H7 (cell line): ENCODE measurements at places on chromosomes 13 and 19.

DNA sequence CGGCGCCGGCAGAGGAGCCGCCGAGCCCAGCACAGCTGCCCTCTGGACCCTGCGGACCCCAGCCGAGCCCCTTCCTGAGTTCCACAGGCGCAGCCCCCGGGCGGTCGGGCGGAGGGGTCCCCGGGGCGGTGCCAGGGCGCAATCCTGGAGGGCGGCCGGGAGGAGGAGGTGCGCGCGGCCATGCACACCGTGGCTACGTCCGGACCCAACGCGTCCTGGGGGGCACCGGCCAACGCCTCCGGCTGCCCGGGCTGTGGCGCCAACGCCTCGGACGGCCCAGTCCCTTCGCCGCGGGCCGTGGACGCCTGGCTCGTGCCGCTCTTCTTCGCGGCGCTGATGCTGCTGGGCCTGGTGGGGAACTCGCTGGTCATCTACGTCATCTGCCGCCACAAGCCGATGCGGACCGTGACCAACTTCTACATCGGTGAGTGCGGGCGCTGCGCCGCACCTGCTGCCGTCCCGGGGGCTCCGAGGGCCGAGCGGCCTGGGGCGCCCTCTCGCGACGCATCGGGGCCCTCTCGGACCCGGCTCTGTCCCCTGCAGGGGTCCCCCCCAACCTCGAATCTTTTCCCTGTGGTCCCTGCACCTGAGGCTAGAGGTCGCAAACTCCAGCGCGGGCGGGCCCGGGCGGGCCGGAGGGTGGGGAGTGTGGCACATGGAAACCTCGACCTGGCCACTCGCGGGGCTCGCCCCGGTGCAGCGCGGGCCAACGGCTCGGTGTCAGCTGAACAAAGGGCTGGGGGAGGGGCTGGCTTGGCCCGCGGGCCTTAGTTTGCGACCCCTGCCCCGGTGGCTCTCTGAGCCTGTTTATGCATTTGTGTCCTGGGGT lies at the start of gene KISS1R:
Gene KISS1R (plus strand): TSS at position 11 of the 829 bp plus-strand sequence. CDS start 170 bp downstream, at position 181.
- DNase-seq = peak; percentile 97

GRCh38 chr13:112934078-112934477 lies 34.9 kb upstream of the MCF2L start:
- DNase-seq = peak; percentile 57

DNA sequence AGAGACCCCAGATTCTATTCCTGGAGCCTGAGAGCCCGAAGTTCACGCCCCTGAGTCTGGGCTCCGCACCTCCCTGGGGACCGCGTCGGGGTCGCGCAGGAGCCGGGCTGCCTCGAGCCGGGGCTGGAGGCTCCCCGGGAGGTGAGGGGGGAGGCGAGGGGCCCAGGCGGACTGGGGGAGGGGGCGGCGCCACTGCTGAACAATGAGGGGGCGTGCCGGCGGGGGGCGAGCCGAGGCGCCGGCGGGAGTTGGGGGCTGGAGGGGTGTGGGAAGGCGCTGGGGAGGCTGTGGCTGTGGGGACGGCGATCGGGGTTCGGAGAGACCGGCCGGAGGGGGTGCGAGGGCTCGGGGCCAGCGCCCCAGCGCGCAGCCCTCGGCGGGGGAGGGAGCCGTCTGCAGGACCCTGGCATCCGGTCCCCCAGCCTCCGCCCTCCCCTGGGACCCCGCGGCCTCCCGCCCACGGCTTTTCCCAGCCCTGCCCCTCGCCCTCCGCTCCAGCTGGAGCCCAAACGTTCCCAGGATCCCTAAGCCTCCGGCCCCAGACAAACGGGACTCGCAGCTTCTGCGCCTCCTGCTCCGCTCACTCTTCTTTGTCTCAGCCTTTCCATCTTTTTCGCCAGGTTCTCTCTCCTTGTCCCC lies 922 bp downstream of the PLEKHG2 start:
- DNase-seq = peak; percentile 94

DNA sequence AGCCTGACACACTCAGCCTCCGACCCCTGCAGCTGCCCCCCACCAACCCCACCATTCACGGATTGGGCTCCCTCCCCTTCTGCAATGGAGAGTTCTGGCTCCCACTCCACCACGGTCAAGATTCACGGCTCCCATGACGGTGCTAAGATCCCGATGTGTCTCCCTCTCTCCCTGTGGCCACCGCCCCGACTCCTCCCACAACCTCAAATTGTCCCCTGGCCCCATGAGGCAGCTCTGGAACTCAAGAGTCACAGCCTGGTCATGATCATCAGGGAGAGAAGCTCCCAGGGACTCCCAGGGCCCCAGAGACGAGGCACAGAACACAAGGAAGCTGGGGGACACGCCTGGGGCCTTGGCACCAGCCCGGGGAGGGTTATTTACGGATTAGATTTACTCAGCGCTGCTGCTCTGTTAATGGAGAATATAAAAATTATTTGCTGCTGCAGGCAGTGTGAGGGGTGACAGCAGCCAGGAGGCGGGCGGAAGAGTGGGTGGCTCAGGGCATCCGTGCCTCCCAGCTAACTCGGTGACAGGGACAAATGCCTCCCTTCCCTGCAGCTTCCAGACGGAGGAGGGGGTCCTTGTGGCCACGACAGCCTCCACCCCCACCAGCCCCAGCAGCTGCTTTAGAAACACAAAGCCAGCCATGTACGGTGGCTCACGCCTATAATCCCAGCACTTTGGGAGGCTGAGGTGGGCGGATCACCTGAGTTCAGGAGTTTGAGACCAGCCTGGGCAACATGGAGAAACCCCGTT lies 184.2 kb downstream of the PTPRS start:
- peak; percentile 59 for DNase-seq

GRCh38 chr19:28948026-28948425 lies 264.9 kb downstream of the UQCRFS1 start:
- no peak for DNase-seq

GRCh38 chr19:5001615-5002014 lies 32.7 kb downstream of the KDM4B start:
- peak; percentile 86 for DNase-seq

DNA sequence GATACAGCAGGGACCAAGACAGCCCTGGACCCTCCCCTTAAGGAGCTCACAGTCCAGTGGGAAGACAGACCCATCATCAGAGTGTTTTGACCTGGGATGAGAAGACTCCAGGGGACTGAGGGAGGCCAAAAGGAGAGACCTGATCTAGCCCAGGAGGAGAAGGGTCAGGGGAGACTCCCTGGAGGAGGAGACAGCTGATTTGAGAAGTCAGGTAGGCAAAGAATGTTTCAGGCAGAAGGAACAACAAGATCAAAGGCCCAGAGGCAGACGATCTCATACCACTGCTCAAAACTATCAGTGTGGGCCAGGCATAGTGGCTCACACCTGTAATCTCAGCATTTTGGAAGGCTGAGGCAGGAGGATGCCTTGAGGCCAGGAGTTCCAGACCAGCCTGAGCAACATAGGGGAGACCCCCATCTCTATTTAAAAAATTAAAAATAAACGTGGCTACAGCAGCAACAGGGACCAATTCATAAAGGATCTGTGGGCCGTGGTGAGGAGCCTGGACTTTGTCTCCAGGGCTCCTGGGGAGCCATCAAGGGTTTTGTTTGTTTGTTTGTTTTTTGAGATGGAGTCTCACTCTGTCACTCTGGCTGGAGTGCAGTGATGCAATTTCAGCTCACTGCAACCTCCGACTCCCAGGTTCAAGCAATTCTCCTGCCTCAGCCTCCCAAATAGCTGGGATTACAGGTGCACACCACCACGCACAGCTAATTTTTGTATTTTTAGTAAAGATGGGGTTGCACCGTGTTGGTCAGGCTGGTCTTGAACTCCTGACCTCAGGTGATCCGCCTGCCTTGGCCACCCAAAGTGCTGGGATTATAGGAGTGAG lies 2.2 kb upstream of the COX6B1 start:
- no peak for DNase-seq

GRCh38 chr19:38978326-38978689 lies 2.8 kb upstream of the FBXO17 start:
- no peak for DNase-seq

GRCh38 chr19:10637894-10638293 lies 12.5 kb downstream of the SLC44A2 start:
- peak; percentile 13 for DNase-seq

- no peak for DNase-seq
Observed at GRCh38 chr13:104098421-104098820, 1032.2 kb upstream of the SLC10A2 start.

DNA sequence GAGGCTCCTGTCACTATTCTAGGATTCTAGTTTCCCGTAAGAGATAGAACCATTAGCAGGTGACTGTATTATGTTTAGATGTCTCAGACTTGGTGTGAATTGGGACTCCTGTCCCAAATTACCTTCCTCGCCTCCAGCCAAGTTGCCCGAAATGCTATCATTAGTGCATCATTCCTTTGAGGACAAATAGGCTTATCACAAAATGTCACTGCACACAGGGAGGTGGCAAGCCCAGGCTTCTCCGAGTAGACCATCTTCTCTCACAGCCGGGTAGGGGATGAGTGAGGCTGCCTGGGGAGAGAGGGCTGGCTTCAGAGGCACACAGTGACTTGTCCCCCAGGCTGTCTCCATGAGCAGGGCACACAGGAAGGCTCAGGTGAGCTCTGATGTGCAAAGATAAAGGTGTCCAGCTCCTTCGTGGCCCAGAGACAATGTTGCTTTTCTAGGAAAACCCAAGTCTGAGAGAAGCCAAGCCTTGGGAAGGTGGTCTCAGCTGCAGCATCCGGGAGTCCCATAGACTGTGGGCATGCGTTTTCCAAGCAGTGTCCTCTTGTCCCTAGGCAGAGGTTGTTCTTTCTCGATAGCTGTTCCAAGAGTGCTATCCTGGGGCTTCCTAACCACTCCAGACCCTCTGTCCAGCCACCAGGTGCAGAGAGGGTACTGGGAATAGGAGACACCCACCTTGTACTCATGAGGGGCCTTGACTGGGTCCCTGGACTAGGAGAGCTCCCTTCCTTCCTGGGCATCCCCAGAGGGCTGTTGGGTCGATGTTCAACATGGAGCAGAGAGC lies 163.1 kb upstream of the TSHZ3 start:
- no peak for DNase-seq

GRCh38 chr13:88189728-88190127 lies 518.6 kb downstream of the SLITRK5 start:
- DNase-seq = no peak

- no peak for DNase-seq
Observed at GRCh38 chr19:27905074-27905473, 1307.9 kb downstream of the UQCRFS1 start.

GRCh38 chr13:75180805-75181455 lies 301.0 kb downstream of the TBC1D4 start:
- no peak for DNase-seq

GRCh38 chr19:47176627-47177090 lies 46.0 kb downstream of the SAE1 start:
- DNase-seq = no peak

GRCh38 chr13:111943229-111943795 lies 123.6 kb upstream of the SOX1 start:
- DNase-seq = no peak

DNA sequence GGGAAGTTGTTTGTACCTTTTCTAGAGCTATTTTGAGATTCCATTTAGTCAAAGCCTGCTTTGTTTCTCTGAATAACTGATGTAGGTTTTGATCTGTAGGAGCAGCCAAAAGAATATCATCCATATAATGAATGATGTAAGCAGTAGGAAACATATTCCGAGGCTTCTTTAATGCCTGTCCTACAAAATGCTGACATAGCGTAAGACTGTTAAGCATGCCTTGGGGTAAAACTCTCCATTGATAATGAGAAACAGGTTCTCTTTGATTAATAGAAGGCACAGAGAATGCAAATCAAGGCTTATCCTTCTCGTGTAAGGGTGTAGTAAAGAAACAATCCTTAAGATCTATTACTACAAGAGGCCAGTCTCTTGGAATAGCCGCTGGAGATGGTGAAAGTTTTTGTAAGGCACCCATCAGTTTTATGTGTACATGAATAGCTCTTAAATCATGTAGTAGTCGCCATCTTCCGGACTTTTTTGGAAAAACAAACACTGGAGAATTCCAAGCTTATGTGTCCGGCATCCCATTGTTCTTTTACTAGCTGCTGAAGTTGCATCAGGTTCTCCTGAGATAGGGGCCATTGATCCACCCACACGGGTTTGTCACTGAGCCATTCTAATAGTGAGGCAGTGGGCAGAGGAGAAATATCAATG lies 13.5 kb downstream of the FPR3 start:
- DNase-seq = no peak

- DNase-seq = no peak
Observed at GRCh38 chr13:22014469-22014868, 343.6 kb downstream of the FGF9 start.

DNA sequence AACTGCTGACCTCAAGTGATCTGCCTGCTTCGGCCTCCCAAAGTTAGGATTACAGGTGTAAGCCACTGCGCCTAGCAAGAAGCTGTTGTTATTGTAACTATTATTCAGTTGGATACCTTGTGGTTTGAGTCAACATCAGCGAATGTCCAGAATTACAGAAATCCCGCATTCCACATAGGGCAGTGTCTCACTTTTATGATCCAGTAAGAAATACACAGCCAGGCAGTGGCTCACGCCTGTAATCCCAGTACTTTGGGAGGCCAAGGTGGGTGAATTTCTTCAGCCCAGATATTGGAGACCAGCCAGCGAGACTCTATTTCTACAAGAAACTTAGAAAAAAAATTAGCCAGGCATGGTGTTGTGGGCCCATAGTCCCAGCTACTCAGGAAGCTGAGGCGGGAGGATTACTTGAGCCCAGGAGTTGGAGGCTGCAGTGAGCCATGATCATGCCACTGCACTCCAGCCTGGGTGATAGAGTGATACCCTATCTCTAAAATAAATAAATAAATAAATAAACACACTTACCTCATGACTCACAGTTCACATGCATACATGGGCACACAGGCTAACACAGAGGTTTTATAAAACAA lies 43.8 kb downstream of the SPTBN4 start:
- no peak for DNase-seq

DNA sequence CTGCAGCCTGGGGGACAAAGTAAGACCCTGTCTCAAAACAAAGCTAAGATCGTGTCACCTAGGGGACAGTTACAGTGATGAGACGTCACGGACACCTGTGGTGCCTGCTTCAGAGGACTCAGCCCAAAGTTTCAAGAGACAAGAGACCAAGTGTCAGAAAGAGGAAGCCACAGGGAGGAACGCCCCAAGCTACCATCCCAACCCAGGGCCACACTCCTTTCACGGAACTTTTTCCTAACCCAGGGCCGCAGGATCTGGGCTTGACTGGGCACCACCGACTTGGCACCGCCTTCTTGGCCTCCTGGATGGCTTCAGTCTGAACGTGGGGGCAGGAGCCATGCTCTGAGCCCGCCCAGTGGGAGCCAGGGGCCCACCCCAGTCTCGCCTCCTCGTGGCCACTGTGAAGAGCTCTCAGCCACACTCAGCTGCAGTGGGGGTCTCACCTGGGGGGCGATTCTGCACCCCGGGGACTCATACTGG lies 8.5 kb downstream of the MOB3A start:
- DNase-seq = no peak

DNA sequence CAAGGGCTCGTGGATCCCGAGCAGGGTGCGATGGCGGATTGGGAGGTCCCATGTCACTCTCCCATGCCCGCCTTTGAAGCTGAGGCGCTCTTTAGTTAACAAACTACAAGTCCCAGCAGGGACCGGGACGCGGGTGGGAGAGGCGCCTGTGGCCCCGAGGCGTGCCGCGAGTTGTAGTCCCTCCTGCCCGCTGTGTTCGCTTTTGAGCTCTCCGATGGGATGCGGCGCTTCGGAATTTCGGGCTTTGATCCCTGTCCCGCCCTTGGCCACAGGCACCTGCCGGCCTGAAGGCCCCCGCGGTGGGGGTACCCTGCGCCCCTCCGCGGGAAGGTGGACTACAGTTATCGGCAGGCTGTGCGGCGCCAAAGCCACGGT lies 11.0 kb downstream of the CYTH2 start:
- peak; percentile 69 for DNase-seq
